ENCODE measurements at places on chromosomes 7 and 10.

- no peak for DNase-seq
These were observed 910 bp downstream of the WIPF3 start for GRCh38 chr7:29806995-29807841.

- no peak for DNase-seq
These were observed 81.6 kb downstream of the EVX1 start for GRCh38 chr7:27324246-27324645.

DNA sequence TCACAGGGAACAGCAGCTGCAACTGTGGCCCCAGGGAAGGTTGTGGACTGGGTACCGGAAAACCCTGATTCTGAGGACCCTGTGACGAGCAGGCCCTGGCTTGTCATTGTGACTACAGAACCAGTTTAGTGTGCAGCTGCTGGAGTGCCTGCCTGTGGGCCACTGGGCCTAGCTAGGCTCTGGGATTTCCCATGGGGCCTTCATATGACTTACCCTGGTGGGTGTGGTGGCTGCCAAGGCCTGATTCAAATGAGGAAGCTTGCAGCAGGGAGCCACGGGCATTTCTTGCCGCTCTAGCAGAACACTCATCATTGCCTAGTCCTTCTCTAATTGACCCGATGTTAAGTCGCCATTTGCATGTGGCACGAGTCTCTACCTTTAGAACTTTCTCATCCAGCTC lies 14.7 kb upstream of the CAMK2G start:
- DNase-seq: no peak

- no peak for DNase-seq
These were observed 24.9 kb downstream of the BZW2 start for GRCh38 chr7:16670731-16671344.

DNA sequence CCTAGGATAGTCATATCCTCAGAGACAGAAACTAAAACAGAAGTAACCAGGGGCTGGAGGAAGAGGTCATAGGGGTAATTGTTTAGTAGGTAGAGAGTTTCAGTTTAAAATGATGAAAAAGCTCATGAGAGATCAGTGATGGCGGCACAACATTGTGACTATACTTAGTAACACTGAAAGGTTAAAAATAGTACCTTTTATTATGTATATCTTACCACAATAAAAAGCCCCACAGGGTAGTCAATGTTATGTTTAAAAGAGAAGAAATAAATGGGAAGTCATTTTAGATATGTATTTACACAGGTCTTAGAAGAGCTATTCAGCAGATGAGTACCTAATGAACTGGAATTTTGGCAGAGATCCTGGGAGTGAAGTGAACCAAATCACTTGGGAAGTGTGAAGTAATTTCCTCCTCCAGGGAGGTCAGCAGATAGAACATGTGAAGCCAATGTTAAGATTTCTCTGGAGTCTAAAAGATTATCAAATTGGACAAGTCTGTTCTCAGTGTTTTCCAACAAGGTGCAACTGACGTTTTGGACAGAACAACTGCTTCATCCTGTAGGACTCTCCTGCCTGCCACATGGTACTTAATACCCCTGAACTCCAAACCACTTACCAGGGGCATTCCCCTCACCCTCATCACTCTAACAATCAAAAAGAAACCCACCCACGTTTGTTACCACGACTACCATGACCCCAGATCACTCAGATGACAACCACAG lies 6.4 kb downstream of the CDCA7L start:
- no peak for DNase-seq

DNA sequence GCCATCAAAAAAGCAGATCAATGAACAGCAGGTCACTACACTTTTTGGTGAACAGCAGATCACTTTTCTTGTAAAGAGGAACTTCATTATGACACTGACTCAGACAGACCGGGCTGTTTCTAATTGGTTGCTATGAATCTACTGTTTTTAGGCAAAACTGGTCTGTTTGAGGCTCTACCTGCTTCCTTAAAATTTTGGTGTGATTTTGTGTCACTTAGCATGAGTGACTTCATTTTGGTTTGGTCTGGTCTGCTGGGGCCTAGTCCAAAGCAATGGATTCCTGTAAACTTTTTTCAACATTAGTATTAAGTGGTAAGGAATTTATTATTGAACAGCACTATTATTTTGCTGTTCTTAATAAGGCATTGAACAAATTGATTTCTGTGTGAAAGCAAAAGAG lies 41.8 kb upstream of the C10orf71 start:
- DNase-seq: no peak
